Activated CD4-positive, alpha-beta T cell treated with anti-CD3 and anti-CD28 coated beads for 48 hours (primary cell): ENCODE measurements at places on chromosomes 7 and 10.
A peak's percentile ranks its signal among the peaks of the same experiment; 100 is the strongest.

- DNase-seq: no peak
These were observed 7.3 kb upstream of the SNX13 start for GRCh38 chr7:17947620-17948019.

DNA sequence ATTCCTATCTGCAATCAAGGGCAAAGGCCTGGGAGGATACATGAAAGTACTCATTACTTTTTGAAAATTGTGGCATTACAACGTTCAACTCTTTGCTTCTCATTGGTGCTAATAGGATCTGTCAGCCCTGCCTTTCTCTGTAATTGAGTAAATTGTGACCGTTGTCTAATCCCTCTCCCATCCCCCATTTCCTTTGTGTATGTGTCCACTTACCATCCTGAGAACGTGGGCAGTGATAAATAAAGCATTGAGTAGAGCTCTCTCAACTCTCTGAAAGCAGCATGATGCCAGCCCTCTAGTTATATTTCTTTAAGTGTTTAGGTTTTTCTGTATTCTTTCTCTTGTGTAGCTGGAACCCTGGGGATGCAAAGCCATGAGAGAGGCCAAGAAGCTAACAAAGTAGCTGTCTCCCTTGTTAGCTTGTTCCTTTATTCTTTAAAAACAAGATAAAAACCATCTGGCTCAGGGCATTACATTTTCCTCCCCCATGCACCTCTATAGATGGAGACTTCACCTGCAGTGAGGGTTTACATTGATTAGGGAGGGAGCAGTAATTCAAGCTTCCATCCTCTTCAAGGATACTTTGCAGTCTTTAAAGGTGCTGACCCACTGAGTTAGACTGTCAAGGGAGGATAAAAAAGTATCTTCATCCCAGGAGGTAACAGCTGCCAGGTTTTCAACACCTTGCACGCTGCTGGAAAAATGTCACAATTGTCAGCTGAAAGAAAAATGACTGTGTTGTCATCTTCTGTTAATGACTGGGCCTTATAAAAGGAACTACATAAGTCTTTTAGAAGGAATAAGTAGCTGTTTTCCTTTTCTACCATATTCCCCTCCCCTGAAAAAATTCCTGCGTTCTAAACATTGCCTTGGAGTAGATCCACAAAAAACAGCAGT lies 112.3 kb downstream of the BTRC start:
- DNase-seq: no peak

DNA sequence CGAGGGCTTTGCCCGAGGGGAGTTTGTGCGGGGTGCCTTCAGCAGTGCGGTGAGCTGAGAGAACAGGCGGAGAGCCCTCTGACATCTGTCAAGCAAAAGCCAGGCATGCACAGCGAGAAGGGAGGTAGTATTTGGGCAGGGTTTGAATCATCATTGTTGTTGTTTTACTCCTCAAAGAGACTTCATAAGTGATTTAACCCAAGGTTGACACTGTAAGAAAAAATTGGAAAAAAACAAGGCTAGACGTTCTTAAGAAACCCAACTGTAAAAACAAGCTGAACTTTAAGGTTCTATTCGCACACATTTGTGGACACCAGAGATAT lies 1.3 kb downstream of the ADAM22 start:
- no peak for DNase-seq

GRCh38 chr7:131970602-131971001 lies 414.2 kb upstream of the PODXL start:
- DNase-seq: no peak

- DNase-seq: no peak
These were observed 18.6 kb downstream of the FGFR2 start for GRCh38 chr10:121579656-121580055.

DNA sequence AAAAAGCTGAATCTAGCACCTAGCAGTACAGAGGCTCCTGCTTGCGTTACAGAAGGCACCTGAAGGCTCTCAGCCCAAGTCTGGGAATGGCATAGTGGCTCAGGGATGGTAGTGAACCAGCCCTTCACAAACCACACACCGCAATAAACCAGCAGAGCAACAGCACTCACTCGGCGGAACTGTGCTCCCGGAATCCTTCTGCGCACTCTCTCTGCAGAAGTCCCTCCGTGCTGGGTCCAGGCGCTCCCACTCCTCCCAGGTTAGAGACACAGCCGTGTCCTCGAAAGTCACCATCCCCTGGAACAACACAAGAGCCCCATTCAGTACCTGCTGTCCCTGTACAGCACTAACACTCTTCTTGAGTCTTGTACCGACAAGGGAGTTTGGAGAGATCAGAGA lies 1.5 kb downstream of the ZNF394 start:
- no peak for DNase-seq

GRCh38 chr7:44693641-44694313 lies 54.9 kb upstream of the ZMIZ2 start:
- DNase-seq: no peak

GRCh38 chr7:137475966-137476365 lies 132.4 kb upstream of the PTN start:
- no peak for DNase-seq

DNA sequence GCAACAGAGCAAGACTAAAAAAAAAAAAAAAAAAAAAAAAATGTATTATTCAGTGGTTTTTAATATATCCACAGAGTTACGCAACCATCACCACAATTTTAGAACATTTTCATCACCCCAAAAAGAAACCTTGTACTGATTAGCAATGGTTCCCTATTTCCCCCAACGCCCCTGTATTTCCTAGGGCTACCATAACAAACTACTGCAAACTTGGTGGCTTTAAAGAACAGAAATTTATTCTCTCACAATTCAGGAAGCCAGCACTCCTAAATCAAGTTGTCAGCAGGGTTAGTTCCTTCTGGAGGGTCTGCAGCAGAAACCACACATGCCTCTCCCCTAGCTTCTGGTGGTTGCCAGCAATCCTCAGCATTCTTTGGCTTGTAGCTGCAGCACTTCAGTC lies 5.9 kb upstream of the NUP42 start:
- no peak for DNase-seq

GRCh38 chr7:149261316-149261828 lies 624 bp upstream of the ZNF783 start:
- DNase-seq: peak; percentile 50

GRCh38 chr10:43093423-43094076 lies 16.7 kb downstream of the RET start:
- DNase-seq: no peak

DNA sequence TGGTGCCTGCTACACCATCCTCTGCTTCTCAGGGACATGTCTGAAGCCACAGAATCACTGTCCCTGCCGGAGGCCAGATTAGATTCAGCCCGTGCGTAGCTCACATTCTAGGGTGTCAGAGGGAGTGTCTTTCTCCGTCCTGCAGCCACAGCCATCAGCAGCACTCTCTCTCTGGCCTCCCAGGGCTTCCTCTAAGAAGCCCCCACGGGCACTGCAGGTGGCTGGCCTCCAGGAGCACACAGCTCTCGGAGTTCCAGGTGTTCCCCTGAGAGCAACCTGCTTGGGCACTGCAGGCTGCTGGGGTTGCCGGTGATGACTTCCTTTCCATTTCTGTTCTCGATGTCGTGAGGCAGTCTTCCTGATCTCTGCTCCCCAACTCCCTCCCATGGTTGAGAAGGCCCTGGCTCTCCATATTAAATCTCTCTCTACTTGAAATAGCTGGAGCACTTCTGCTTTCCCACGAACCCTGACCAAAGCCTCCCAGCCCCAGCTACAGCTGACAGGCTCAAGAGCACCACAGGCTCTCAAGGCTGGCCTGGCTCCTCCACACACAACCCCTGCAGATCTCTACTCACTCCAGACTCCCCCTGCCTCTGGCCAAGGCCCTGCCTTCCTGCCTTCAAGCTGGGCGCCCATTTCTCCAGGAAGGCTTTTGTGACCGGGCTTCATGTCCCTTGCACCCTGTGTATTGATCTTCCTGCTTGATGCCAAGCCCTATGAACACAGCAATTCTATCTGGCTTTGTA lies 49.0 kb upstream of the TMEM72 start:
- DNase-seq: no peak

DNA sequence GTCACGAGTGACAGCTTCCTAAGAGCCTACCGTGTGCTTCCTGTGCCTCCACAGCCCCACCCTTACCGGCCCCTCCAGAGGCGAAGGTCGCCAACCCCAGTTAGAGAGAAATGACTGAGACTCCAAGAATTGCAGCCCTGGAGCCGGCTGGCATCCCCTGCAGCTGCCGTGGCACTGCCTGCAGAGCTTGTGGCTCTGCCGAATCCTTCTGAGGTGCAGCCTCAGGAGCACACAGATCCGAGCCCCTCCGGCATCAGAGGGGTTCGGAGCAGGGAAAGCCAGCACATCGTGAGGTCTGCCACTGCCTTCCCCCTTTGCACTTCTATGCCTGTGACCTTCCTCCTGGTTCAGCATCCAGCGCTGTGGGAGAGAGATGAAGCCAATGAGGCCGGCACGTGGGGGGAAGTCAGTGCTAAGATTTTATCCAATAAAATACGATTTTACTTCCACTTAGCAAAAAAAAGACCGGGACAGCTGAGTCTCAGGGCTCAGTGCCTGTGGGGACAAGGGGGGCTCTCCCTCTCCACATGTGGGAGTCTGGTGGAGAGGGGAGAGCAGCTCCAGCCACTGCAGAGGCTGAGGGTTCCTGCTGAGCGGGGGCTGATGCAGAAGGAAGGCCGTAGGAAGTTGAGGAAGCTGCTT lies 80.1 kb downstream of the TCERG1L start:
- DNase-seq: no peak

GRCh38 chr10:14659626-14660196 lies 115.0 kb downstream of the FAM107B start:
- DNase-seq: peak; percentile 67

GRCh38 chr7:101386558-101387231 lies 24.0 kb downstream of the COL26A1 start:
- DNase-seq: no peak

DNA sequence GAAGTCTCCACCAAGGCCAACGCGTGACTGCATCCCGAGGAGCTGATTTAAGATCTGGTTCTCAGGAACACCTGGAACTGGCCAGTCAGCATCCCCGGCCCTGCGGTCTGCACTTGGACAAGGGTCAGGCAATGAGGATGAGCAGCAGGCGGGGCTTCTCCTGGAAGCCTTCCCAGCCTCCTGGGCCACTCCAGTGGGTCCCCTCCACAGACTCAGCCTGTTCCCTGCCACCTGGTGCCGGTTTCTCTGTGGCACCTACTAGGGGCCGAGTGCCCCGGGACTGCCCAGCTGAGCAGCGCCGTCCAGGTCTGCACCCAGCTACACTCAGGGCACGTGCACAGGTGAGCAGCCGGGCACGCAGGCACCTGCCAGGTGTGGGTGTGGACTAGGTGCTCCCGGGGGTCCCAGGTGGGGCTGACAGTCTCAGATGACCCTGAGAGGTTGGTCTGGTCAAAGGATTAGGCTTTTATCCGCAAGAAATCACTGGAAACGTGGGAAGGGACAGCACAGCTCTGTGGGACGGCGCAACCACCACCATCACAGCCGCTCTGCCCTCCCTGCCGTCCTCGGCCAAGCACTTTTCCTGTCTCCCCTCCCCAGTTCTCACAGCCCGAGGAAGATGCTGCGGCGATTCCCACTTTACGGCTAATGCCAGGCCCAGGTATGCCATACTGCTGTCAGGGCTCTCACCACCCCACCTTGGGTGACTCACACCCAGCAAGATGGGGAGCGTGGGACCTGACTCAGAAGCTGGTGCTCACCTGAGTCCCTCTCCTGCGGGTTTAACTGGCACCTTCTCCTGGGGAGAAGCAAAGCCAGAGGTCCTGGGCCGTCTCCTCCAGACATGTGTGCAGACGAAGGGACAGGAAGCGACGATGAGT lies 166.0 kb downstream of the RNF216 start:
- DNase-seq: no peak

GRCh38 chr7:40826411-40827221 lies 691.8 kb downstream of the SUGCT start:
- DNase-seq: no peak

DNA sequence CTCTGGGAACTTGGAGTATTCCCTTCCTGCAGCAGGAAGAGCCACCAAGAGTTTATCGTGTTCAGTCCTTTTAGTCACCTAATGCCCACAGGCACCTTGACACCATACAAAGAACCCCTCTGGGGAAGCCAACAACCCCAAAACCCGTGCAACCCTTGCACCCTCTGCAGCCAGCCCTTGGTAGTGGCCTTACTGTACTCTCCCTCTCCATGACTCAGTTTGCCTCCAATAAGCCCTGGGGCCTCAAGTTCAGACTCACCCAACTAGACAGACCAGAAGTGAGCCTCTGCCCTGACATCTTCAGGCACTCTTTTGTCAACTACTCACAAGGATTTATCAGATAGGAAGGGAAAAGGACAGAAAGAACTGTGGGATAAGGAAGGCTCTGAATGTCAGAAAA lies 30.9 kb downstream of the KCNMA1 start:
- DNase-seq: no peak

- DNase-seq: no peak
These were observed 17.0 kb downstream of the KLHDC10 start for GRCh38 chr7:130087364-130087763.

GRCh38 chr7:119096683-119097082 lies 872.2 kb downstream of the ANKRD7 start:
- no peak for DNase-seq

DNA sequence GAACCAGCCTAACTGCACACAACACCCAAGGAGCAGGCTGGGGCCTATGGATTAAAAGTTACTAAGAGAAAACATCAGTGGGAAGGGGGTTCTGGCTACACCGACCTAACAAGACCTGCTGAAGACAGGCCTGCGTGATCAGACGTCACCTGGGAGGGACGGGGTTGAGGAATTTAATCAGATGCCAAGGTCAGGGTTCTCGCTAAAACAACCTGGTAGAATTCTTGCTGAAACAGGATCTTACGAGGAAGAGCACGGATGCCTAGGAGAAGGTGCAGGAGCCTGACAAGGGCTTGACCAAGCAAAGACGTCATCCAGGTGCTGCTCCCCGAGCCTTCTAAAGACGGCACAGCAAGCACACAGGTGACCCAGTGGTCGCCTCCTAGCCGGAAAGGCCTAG lies 1.6 kb downstream of the IDI2 start:
- DNase-seq: no peak

DNA sequence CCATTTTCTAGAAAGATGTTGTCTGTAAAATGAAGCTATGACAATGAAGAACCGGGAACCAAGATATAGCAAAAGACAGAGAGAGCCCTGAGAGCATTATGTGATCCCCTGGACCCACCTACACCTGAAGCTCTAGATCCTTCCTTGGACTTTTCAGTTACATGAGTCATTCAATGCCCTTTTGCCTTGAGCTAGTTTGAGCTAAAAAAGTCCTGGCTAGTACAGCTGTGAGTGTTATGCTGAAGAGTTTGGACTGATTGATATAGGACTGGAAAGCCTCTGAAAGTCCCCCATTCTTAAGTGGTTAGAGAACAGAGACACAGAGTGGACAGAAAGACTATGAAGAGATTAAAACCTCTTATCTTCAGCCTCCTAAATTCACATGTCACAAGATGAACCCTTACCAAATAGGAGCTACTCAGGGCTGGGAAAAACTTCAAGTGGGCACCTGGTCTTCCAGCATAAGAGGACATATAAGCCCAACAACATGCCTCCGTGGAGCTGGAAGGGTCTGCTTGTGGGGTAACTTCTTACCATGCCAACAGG lies 386.8 kb upstream of the NFE2L3 start:
- DNase-seq: no peak

DNA sequence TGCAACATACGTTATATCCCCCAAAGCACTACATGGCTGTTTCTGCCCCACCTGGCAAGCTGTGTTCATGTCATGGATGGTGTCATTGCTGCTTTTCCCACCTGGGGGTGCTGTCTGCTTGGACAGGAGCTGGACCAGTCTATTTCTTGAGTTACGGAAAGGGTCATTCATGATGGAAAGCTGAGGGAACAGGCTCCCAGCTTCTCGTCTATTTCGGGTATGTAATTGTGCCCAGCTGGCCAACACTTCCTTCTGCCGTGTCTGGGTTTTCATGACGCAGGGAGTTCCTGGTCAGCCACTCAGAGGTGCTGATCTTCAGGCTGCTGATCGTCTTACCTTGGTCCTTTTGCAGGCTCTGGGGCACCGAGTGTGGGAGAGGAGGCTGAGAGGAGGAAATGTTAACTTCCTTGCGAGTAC lies 8.6 kb downstream of the BTBD16 start:
- peak; percentile 47 for DNase-seq
